ENCODE measurements at places on chromosomes 2 and 18.

DNA sequence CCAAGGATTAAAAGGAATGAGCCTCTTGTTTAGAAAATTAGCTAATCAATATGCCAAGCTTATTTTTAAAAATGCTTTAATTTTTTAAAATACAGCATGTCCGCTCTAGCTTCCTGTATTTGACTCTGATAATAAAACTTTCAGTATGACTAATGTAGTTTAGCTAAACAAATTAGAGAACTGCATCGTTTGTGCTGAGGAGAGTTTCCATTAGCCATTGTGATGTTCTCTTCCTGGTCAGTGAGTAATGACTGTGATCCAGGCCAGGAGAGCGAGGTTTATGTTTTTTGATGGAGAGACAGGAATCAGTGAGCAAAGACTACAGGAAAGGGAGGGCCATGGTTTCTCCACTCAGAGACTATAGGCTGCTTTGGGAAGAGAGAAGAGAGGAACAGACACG is 237.2 kb upstream of the ETAA1 start:
- peak; percentile 7 for DNase-seq

GRCh38 chr18:48756511-48757226 is 194.1 kb downstream of the SMAD7 start:
- DNase-seq, result no peak

GRCh38 chr18:46546111-46546640 is 110.8 kb downstream of the LOXHD1 start:
- DNase-seq, result no peak

GRCh38 chr2:74029714-74030397 is 45.1 kb downstream of the TET3 start:
- DNase-seq, result no peak

DNA sequence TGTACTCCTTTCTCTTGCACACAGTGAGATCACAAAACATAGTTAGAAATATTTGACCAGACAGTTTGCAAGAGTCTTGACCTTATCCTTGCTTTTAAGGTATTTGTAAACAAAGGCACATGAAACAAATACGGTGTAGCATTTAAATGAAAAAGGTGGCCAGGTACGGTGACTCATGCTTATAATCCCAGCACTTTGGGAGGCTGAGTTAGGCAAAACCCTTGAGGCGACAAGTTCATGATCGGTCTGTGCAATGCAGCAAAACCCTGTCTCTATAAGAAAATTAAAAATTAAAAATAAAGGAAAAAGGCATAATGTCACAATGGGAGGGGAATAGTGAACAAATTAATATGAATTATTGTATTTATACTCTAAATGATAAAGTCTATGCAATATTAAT is 109.5 kb upstream of the PIK3C3 start:
- DNase-seq, result no peak

- peak; percentile 47 for DNase-seq
Observed at GRCh38 chr2:142557391-142557790, 320.1 kb upstream of the KYNU start.

- no peak for DNase-seq
Observed at GRCh38 chr2:71713581-71714580, 260.5 kb downstream of the DYSF start.

DNA sequence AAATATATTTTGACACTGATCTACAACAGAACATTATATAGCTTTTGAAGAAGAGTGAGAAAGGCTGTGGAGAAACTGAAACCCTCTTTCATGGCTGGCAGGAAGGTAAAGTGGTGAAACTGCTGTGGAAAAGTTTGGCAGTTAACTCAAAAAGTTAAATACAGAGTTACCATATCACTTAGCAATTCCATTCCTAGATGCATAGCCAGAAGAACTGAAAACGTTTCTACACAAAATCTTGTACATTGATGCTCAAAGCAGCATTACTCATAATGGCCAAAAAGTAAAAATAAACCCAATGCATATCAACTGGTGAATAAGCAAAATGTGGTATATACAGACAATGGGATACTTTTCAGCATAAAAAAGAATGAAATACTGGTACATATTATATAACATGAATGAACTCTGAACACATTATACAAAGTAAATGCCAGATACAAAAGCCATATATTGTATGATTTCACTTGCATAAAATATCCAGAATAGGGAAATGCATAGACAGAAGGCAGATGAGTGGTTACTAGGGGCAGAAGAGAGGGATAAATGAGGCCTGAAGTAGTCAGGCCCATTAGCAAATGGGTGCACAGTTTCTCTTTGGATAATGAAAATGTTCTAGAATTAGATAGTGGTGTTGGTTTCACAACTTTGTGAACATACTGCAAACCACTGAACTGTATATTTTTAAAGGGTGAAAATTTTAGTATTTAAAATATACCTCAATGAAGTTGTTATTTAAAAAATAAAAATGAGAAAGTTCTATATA is 114.3 kb downstream of the DYM start:
- DNase-seq, result no peak

DNA sequence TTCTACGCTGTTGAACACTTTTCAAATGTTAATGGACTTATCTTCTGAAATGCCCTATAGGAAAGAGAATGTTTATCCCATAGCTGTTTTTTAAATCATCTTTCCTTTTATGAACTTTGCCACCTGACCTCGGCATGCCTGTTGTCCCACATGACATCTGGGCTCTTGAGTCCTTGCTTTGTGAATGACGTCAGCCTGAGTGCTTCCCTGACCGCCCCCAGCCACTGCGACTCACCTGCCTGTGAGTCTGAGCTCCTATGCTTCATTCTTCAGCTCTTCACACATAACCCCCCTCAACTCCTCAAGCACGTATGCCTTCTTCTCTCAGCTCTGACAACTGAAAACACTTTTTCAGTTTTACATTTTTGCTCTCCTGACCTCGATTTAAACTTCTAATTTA is 166.8 kb downstream of the DCDC2C start:
- DNase-seq, result no peak

GRCh38 chr18:6113650-6114049 is 218.3 kb upstream of the TMEM200C start:
- no peak for DNase-seq

DNA sequence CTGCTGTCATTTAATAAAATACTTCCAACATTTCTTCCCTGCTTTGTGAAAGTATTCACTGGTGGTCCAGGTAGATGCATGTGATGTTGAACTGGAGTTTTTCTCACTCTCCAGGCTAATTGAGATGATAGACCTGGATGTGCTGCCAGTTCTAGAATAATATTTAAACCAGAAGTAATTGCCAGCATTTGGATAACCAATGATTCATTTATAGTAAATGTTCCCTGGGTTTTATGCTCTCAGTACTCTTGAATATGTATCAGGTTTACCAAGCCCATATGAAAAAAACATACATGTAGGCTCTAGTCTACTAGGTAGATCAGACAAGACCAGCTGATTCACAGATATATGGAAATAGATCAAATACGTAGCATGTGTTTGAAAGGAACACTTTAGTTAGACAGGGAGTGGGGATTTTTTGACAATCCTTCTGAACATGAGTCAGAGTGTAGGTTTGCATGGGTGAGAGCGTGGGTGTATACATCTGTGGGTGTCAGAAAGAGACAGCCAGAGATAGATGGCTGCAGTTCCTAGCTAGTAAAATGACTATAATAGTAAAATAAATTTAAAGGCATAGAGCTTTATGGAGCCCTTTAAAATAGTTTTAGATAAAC is 115.1 kb downstream of the NAB1 start:
- DNase-seq, result no peak

GRCh38 chr2:111930409-111930808 is 32.0 kb downstream of the MERTK start:
- DNase-seq, result no peak

All from umbilical cord (tissue), 2 donors.